Endodermal cell (in vitro differentiated cells): ENCODE measurements at places on chromosomes 7 and 10. TPM values are rescaled to one million over a fixed set of nuclear protein-coding genes. Genes with fewer than 3 reads are reported as not detected.

DNA sequence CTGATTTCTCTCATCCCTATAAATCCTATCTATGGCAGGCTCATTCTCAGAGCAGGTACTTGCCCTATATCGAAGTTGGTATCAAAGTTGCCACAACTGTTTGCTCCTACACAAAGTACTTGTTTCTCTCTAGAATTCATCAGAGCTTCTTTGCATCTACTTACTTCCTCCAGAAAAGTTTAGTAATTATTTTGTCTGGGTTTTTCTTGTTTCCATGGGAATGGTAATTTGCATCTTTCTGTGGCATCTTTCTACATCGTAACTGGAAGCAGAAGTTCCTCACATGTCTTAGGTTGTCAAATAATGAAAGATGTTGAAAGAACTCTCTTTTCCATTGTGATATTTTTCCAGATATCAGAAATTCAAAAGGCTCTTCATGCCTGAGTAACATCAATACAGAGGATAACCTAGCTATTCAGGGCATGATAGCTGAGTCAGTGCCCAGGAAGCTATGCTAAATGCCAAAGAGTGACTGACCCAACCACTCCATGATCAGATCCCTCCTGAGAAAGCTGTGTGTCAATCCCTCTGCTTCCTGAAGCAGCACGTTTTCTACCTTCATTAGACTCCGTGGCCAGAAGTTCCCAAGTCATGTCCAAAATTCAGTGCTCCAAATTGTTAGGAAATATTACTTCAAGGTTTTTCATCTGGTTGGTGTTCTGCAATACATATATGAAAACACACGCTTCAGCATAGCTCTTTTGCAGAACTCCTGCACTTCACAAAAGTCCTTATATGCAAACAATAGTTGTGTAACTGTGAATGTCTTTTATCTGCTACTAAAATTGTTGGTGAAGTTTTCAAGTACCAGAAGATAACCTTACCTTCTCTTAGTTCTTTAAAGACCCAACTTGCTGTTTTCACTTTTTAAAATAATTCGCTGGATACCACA lies 216.5 kb downstream of the VTI1A start:
- H3K4me1 ChIP-seq: peaks cover 4% of the 10 kb centered on the region
- DNase-seq: no peak
- H3K4me3 ChIP-seq: no peak overlapping the region
- no peaks in the 10 kb centered on the region for H3K27me3 ChIP-seq
- no peaks in the 10 kb centered on the region for H3K36me3 ChIP-seq

- no peaks in the 10 kb centered on the region for H3K27me3 ChIP-seq
- no peak overlapping the region for H3K27ac ChIP-seq
- H3K4me3 ChIP-seq: no peak overlapping the region
- no peak for DNase-seq
- no peaks in the 10 kb centered on the region for H3K36me3 ChIP-seq
- H3K4me1 ChIP-seq: peaks cover 3% of the 10 kb centered on the region
Measured at GRCh38 chr7:30310674-30311362, 26.4 kb downstream of the ZNRF2 start.

GRCh38 chr7:134459981-134460380 lies 1.1 kb upstream of the AKR1B1 start:
- H3K4me3 ChIP-seq: no peak overlapping the region
- no peak overlapping the region for H3K27ac ChIP-seq
- peaks cover 24% of the 10 kb centered on the region for H3K36me3 ChIP-seq
- peaks cover 5% of the 10 kb centered on the region for H3K4me1 ChIP-seq
- DNase-seq: no peak

CNPY1 gene
- total RNA-seq: not detected in 2 replicates

GRCh38 chr10:99393683-99394082 lies 36.7 kb downstream of the GOT1 start:
- DNase-seq: no peak
- no peak overlapping the region for H3K27ac ChIP-seq
- no peaks in the 10 kb centered on the region for H3K27me3 ChIP-seq
- peaks cover 22% of the 10 kb centered on the region for H3K4me1 ChIP-seq
